ENCODE measurements at places on chromosomes 4 and X. TPM values are rescaled to one million over a fixed set of nuclear protein-coding genes. Genes with fewer than 3 reads are reported as not detected.
A peak's percentile ranks its signal among the peaks of the same experiment; 100 is the strongest.

DNA sequence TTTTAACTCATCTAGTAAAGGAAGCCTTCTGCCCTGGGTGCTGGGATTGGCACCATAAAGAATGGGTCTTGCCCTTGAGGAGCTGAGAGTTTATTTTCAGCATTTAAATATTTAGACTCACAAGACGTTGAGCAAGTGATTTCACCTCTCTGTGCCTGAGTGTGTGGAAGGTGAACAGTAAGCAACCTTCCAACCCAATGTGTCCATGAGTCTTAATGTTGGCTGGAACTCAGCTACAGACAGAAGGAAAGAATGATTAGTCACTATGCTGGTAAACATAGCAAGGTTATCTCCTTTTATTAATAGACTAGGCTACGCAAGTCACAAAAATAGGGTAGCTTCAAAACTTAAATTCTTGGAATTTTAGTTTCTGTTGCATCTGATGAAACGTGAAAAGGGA lies 277.4 kb upstream of the GATB start:
- DNase-seq: no peak

GRCh38 chr4:172050911-172051310 lies 237.7 kb downstream of the GALNTL6 start:
- DNase-seq: no peak

Gene MAGEA9B
- not detected for total RNA-seq

DNA sequence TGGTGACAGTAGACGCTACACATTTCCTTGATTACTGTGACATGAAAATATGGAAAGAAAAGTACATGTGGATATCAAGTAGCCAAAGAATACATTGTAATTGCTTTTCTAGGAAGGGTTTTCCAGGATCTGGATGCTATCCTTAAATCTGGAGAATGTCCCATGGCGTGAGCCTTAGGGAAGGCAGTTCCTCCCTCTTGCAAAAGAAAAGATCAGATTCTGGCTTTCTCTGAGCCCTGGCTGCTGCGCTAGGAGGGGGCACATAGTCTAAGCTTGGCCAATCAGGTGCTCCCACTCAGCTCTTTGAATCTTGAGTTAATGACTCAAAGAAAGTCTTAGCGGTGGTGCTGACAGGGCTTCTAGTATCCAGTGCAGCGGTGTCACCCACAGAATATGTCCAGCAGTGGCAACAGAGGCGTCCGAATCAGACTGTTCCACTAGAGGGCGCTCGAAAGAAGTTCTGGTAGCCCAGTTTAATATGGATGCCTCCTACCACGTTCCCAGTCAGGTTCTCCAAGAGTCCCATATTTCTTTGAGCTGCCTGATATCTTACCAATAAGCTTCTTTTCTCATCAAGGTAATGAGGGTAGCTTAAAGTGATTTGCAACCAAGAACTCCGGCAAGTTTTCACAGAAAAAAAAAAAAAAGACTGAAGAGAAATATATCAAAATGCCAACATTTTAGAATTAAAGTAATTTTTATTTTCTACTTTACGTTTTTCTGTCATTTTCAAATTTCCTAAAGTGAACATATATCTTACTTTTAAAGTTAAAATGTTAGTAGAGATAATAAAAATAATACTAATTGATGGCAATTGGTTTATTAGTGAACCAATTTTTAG lies 213.4 kb upstream of the S100G start:
- DNase-seq: peak; percentile 64

- DNase-seq: no peak
Measured at GRCh38 chrX:108032944-108033343, 11.9 kb upstream of the VSIG1 start.

DNA sequence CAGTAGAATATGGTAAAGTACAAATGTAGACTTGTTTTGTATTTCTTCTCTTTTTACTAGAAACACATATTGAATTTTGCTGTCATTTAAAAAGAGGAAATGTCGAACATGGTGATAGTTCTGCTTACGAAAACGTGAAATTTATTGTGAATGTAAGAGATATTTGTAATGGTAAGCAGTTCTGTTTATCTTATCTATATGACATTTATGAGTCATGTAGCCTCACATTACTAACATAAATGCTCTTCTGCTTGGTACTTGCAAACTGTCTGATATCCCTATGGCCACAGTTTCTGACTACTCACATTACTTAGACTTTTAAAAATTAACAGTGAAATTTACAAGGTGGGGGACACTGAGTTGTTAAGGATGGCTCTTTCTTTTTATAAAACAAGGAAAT lies 57.9 kb downstream of the PASD1 start:
- DNase-seq: no peak

GRCh38 chrX:34300871-34301270 lies 168.8 kb upstream of the FAM47A start:
- DNase-seq: peak; percentile 38

Gene ARR3
- not detected for total RNA-seq

Gene MAN2B2
- 25.4 TPM for total RNA-seq

Data from progenitor cell of endocrine pancreas (in vitro differentiated cells).